CD4-positive, alpha-beta T cell treated with Interleukin-6 at 100 ng/mL for 8 hours (primary cell): ENCODE measurements at places on chromosomes 6 and 20.
A peak's percentile ranks its signal among the peaks of the same experiment; 100 is the strongest.

DNA sequence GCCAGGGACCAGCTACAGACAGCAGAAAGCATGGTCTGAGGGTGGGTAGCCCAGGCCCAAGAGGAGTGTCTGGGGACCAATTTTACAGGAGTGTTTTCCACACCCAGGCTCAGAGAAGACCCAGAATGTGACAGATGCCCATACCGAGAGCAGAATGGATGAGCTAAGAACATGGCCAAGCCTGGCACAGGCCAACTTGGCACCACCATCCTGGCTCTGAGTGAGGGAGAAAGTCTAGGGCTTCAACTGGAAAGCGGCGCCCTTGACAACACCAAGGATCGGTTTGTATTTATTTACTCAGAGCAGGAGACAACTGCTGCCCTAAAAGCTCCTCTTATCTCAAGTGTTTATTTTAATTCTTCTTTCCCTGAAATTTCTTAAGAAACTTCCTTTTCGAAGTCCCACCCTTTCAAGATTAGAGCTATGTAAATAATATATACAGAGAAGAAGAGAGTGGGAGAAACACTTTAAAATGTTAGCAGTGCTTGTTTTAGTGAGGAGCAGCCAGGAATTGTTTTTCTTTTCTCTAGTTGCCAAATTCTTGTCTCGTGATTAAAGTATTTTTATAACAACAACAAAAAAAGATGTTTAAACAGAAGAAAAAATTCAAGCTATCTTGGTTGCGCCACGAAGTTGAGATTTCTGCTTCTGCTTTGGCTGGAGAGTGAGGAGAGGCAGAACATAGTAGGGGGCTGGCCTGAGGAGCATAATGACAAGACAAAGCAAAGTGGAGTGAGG lies 16.2 kb downstream of the TNXB start:
- no peak for DNase-seq

- no peak for DNase-seq
These were observed 98.0 kb downstream of the ERMARD start for GRCh38 chr6:169849396-169849795.

- DNase-seq: peak; percentile 27
These were observed 369.0 kb downstream of the SYNE1 start for GRCh38 chr6:152267967-152268845.

GRCh38 chr6:40222354-40222753 lies 288.1 kb upstream of the MOCS1 start:
- no peak for DNase-seq

DNA sequence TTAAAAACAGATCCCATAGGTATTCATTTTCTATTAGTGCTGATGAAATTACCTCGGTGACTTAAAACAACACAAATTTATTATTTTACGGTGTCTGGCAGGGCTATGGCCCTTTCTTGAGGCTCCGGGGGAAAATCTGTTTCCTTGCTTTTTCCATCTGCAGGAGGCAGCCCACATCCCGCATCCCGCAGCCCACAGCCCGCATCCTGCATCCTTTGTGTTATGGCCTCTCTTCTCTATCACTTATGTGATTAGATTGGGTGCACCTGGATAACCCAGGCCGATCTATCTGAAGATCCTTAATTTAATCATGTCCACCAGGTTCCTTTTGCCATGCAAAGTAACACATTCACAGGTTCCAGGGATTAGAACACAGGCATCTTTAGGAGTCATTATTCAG lies 407.8 kb downstream of the CDC5L start:
- no peak for DNase-seq

DNA sequence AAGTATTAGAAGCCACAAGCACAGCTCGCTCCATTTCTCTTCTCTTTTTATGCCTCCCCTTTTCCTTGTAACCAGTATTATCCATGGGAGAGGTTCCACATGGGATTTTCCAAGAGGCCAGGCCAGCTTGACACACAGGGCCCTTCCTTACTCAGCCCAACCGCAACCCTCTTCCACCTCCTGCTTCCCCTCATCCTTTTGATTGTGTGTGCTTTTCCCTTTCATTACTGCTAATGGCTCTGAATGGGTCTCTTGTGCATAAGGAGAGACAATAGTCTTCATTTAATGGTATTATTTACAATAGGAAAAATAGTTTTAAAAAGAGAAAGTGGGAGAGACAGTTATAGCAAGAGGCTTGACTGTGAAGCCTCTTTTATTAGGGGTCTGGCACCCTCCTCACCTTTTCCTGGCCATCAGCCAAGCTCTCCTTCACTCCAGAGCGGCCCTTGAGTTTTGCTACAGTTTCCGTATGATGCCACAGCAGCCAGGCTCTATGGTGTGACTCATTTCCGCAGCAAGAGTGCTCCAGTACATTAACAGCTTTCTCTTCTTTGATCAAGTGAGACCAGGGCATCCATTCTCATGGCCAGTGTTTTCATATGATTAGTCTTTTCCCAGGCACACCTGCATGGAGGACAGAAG lies 579.5 kb downstream of the TFAP2B start:
- DNase-seq: no peak

GRCh38 chr20:45258259-45258658 lies 3.9 kb upstream of the SLPI start:
- no peak for DNase-seq

GRCh38 chr6:37375376-37375775 lies 21.6 kb downstream of the RNF8 start:
- DNase-seq: no peak

- DNase-seq: no peak
These were observed 310.7 kb downstream of the EYA4 start for GRCh38 chr6:133551847-133552341.

GRCh38 chr6:45590696-45591184 lies 213.0 kb upstream of the SUPT3H start:
- no peak for DNase-seq

DNA sequence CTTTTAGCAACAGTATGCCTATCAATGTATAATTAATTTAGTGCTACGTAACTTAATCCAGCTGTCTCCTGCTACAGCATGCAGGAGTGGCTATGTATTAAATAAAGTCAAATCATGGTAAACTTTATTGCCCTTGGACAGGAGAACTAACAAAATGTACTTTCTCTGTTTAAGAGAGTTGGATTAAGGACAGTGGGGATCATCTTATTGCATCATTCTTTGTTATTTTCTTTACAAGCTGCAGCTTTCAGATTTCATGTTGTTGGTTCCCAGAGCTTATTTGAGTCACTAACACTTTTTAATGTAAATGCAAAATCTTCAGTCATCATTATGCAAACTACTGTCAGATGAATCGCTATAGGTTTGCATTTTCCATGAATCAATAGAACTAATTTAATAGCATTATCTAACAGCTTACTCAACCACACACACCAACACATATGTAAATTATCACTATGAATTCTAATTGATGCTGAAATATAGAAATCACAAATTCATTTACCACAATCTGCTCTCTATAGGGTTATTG lies 424.7 kb downstream of the MMUT start:
- no peak for DNase-seq

DNA sequence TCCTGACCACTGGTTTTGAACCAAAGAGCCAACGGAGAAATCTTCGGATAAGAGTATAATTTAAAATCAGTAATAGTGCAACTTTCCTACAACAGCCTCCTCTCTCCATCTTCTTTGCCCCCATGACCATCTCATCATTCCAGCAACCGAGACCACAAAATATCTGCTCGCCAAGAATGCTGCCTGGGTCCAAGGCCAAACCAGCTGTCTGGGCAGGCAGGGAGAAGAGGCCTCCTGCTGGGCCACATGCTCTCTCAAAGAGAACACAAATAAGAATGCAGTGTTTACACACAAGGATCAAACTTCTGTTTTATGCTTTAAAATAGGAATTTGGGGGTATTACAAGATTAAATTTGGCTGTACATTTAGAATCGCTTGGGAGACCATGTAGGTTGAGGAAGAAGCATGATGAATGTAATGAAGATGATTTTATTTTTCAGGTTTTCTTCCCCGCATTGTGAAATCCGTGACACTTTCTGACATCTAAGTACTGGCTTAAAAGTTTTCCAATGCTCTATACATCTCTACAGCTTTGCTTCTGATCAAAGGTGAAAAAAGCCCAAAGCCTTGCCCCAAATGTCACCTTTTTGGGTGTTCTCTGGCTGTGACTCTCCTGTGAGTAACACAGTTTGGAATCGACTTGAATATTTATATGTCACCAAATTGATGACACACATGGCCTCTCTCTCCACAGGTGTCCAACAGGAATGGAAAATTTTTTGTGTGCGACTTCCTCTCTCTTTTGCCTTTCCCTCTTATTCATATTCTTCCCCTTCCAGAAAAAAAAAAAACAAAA lies 79.4 kb upstream of the PROKR2 start:
- DNase-seq: no peak

DNA sequence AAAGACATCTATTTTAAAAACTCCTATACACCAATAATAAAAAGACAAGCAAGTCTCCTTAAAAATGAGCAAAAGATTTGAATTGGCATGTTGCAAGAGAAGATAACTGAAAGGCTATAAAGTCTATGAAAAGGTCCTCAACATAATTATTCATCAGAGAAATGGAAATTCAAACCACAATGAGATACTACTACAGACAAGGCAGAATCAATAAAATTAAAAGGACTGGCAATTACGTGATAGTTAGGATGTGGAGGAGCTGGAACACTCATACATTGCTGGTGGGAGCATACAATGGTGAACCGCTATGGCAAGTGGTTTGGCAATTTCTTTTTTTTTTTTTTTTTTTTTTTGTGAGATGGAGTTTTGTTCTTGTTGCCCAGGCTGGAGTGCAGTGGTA lies 43.8 kb upstream of the KIF13A start:
- DNase-seq: no peak

DNA sequence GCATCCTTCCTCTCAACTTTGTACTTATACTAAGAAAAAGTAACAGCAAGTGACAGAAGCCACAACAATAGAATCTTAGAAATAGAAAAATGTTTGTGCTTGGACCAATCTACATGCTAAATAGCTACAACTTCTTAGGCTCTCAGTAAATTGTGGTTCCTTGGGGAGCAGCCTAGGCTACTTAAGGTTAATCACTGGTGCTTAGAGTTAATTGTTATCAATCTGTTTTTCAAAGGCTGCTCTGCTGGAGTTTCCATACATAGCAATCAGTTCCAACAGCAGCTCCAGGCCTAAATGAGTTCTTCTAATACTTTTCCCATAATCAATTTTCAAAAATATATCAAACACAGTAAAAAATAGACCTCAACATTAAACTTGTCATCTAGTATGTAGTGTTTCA lies 571.4 kb downstream of the EPHA7 start:
- no peak for DNase-seq

GRCh38 chr20:1934721-1935573 lies 39.7 kb downstream of the SIRPA start:
- DNase-seq: no peak

- no peak for DNase-seq
These were observed 5.3 kb downstream of the PTK6 start for GRCh38 chr20:63531686-63532448.

DNA sequence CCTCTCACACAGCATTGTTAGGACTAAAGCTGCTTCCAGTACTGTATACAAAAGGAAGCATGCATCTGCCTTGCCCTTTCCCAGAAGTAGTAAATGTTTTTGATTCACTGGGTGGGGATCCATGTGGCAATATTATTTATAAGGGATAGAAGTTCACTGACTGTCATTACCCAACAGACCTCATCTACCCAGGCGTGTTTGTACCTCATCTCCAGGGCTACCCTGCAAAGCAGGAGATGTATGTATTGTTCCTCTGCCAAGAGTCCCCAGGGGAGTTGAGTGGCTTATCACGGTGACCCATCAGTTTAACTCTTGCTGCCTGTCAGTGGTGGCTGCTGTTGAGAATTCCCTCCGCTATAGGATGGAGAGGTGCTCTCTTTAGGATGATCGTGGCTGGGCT lies 42.5 kb downstream of the SLC24A3 start:
- DNase-seq: no peak

DNA sequence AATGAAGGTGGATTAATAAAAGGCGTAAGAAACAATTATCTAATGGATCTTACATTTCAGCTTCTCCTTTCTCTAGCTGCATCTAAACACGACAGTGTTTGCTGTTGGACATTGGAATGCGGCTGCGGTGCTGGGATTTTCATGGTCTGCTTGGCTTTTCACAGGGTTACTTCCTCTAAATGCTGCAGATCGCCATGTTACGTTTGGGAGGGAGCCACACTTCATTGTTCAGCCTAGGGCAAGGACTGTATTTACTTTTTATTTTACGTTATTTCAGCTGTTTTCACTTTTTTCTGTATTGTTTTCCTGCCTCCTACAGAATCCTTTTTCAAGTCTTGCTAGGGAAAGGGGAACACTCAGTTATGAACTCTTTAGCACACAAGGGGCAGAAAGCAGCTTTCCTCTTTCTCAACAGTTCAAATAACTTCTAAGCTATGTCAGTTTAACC lies 97.9 kb upstream of the MTHFD1L start:
- no peak for DNase-seq

- DNase-seq: no peak
These were observed 32.4 kb upstream of the NOP56 start for GRCh38 chr20:2619961-2620595.

GRCh38 chr20:35768731-35769664 lies 2.8 kb upstream of the PHF20 start:
- peak; percentile 19 for DNase-seq

DNA sequence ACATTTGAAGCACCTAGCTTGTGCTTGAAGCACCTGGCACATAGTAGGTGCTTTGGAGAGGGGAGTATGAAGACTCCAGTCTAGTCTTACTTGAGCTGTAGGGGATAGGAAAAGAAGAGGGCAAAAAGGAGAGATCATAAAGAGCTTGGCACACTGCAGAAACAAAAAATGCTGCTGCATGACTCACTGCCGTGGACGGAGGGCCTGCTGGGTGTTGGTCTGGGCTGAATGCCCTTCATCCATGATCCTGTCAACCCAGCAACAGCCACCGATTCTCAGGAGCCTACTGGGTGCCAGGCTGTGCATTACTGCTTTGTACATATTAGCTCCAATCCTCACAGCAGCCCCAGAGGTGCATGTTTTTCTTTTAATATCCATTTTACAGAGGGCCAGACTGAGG lies 6.0 kb downstream of the PDYN start:
- DNase-seq: no peak

- DNase-seq: no peak
These were observed 89.4 kb downstream of the LINC00237 start for GRCh38 chr20:21016751-21017150.

GRCh38 chr6:15501826-15502445 lies 160.9 kb downstream of the DTNBP1 start:
- DNase-seq: no peak

- no peak for DNase-seq
These were observed 3.0 kb upstream of the DLGAP4 start for GRCh38 chr20:36303020-36303595.
